COR-L47 (cell line): ENCODE measurements at places on chromosomes 16 and 17.

GRCh38 chr17:57760046-57760445 is 14.9 kb upstream of the CCDC182 start:
- DNase-seq, result no peak

GRCh38 chr17:57735707-57736106 is 9.4 kb downstream of the CCDC182 start:
- peak; percentile 21 for DNase-seq

- no peak for DNase-seq
Observed at GRCh38 chr16:84184775-84185174, 2.1 kb downstream of the TAF1C start.

DNA sequence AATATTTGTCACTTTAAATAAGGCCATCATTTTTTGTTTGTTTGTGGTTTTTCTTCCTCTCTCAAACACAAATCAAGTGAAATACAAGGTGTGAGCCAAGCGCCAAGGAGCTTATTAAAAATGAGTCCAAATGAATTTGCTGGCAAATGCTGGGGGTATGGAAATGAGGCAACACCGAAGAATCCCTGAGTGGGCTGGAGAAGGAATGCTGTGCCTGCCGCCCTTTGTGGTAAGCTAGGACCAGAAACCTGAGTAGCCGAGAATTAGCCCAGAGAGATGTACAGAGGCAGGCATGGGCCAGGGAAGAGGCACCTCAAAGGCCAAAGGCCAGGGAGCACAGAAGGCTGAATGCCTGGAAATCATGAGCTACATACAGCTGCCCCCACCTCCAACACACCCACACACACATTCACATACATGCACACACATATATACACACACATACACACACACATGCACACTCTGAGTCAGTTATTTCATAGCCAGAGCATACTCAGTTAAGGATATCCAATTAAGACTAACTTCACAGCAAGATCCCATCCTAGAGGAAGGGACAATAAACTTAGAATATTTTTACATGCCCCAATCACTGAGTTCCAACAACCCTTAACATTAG is 266.1 kb upstream of the DYNLRB2 start:
- DNase-seq, result no peak

- no peak for DNase-seq
Observed at GRCh38 chr16:78903843-78904242, 696.7 kb downstream of the MAF start.
